WTC11 (cell line): ENCODE measurements at places on chromosomes 1 and 21.

GRCh38 chr1:63603810-63604209 lies 10.6 kb downstream of the PGM1 start:
- DNase-seq, result no peak

DNA sequence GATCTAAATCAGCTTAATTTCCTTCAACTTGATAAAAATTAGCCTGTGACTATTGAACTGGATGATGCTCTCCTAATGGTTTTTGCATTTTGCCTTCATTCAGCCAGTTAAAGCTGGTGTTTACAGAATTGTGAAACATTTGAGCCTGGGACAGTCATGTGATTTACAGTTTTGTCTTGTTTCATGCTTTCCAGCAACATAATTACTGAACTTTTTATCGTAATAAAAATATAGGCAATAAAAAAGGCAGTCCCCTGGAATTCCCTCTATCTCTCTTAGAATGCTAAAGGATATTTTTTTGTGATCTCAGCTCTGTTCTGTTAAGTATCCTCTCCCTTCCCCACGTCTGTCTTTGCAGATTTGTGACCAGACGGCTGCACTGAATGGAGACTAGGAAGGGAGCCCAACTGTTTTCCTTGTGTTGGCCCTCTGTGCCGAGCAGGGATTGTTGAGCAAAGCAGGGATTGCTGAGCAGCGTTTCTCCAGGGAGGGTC lies 70.3 kb upstream of the RGL1 start:
- DNase-seq, result no peak

DNA sequence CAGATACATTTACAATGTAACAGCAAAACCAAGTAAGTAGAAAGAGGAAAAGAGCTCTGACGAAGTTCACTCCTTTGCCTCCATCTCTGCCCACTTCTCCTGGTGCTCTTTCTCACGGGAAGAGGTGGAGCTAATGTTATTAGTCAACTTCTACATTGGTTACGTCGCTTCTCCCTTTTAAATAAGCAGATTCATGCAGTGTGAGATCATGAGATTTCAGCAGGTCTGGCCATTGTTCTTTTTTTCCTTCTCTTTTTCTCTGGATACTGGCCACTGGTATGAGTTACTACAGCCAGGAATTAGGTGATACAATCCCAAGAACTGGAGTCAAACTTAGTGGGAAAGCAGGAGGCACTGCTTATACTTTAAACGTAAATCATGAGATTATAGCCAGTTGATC lies 207.1 kb downstream of the AKT3 start:
- no peak for DNase-seq

DNA sequence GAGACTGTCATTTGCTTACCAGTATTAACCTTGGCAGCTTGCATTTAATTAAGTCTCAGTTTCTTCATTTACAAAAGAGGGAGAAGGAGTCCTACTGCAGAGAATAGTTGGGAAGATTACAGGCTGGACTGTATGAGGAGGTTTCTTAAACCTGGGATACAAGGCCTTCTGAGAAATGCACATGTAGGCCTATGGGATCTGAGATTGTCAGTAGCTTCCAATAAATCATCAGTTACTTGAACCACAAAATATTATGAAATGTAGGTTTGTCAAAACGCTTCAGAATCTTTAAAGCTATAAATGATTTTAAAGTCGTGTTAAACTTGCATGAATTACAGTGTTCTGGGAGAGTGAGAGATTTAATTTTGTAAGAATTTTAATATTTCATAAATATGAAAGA lies 69.6 kb downstream of the NRIP1 start:
- DNase-seq, result no peak

DNA sequence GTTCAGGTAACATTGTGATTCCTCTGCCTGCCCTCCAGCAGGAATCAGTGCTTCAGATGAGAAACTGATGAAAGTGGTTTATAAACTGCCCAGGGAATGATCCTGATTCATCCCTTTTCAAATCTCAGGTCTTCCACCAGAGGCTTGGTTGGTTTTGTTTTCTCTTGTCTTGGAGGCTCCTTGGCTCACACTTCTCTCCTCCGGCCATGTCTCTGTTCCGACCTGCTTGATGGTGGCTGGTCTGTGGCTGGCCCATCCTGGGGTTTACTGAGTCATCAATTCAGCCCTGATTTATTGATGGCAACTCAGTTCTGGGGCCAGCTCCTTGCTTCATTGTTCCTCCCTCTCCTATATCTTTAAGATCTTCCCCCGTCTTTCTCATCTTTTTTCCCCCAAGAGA lies 56.6 kb upstream of the SLC2A1 start:
- DNase-seq, result no peak

- peak; percentile 5 for DNase-seq
Measured at GRCh38 chr1:228333739-228334115, 72.9 kb downstream of the TRIM11 start.

- no peak for DNase-seq
Measured at GRCh38 chr1:179808503-179808902, 65.4 kb downstream of the FAM163A start.

- peak; percentile 59 for DNase-seq
Measured at GRCh38 chr1:6956488-6957159, 171.4 kb downstream of the CAMTA1 start.

DNA sequence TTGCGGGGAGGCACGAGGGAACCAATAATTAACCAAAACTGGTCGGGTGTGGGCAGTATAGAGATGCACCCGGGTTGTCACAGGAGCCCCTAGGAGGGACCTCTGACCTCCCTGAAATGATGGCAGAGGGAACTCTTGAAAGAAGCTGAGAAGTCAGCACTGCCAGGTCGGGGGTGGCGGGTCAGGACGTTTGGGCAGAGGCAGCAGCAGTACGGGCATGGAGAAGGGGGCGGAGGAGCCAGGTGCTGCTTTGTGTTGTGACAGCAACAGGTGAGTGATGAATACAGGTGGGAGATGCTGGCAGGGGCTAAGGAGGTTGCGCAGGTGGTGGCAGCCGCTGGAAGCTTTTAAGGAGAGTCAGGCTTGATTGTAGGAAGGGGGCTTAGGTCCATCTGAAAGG lies 11.7 kb downstream of the TNFRSF1B start:
- no peak for DNase-seq
